ENCODE measurements at places on chromosomes 12 and 14.

GRCh38 chr12:615620-616019 lies 47.6 kb downstream of the NINJ2 start:
- DNase-seq, result no peak

GRCh38 chr14:50452979-50453705 lies 56.5 kb upstream of the CDKL1 start:
- no peak for DNase-seq

DNA sequence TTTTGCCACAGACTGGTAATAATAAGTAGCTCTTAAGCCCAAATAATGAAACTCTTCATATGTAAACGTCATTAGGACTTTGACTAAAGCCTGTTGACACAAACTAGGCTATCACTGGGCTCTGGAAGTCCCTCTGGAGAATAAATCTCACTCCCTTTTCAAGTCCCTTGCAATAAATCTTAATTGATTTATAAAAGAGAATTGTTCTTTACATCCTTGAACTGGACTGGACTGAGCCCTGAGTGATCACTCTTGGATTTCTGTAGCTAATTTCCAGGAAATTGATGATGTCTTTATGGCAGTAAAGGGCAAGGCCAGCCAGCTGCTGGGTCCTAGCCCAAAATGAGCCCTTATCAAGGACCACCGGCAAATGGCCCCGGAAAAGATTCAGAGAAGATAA lies 1162.7 kb downstream of the BCL11B start:
- DNase-seq, result no peak

DNA sequence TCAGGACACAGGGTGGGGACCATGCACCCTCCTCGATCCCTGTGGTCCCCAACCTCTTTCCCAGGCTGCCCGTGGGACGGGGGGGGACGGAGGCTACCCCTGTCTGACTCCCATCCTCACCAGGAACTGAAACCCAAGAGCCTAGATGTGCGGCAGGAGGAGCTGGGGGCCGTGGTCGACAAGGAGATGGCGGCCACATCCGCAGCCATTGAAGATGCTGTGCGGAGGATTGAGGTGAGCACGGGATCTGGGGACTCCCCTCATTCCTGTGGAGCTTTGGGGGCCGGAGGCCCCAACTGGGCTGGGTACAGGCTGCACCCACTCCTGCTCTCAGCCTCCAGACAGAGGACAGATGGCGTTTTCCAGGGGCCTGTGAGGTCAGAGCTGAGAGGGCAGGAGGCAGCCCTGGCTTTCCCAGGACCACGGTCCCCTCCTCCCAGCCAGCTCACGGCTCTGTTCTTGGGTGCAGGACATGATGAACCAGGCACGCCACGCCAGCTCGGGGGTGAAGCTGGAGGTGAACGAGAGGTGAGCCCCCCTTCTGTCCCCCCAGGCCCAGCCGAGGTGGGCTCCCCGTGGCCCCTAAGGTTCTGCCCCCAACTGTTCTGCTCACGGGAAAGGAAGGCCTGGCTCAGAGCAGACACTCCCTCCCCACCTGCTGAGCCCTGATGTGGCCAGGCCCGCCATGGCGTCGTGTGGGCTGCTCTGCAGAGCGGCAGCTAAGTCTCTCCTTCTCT lies 24.2 kb downstream of the HIP1R start:
- DNase-seq, result no peak

GRCh38 chr14:68612049-68612448 lies 180.8 kb downstream of the ZFP36L1 start:
- DNase-seq, result no peak

DNA sequence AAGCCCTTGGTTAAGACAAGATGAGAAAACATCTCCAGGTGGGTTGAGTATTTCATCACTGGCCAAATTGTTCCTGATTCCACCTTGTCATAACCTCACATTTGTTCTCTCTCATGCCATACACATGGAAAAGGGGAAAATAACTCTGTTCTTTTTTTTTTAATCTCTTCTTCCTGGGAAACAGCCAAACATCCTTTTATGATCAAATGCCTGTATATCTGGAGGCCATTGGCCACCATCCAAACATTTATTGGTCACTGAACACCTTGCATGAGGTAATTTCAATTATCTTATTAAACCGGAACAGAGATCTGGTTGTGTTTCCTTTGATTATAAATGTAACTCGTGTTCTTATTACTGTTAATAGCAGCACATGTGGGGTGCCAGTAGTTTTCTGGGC lies 469.6 kb downstream of the NPAS3 start:
- DNase-seq, result no peak

- no peak for DNase-seq
These were observed 22.6 kb downstream of the DERA start for GRCh38 chr12:15933751-15934150.

GRCh38 chr14:64823305-64823861 lies 56.3 kb downstream of the SPTB start:
- DNase-seq, result peak; percentile 56

DNA sequence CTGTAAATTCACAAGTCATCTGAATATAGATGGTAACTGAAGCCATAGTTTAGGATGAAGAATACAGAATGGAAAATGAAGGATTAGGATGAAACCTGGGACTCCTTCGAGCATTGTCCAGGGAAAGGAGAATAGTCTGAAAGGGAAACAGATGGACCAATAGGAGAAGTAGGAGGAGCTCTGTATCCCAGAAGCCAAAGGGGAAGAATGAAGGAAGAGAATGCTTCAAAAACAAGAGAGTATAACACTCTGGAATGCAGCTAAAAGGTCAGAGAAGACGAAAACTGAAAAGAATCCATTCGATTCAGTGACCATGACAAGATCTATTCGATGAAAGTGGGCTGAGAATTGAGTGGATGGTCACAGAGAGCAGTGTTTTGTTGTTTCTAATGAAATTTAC lies 1.0 kb downstream of the GMFB start:
- DNase-seq, result no peak

GRCh38 chr12:56636675-56637540 lies 6.8 kb upstream of the BAZ2A start:
- DNase-seq, result peak; percentile 99

- no peak for DNase-seq
These were observed 100.8 kb upstream of the BBS10 start for GRCh38 chr12:76449016-76449415.

DNA sequence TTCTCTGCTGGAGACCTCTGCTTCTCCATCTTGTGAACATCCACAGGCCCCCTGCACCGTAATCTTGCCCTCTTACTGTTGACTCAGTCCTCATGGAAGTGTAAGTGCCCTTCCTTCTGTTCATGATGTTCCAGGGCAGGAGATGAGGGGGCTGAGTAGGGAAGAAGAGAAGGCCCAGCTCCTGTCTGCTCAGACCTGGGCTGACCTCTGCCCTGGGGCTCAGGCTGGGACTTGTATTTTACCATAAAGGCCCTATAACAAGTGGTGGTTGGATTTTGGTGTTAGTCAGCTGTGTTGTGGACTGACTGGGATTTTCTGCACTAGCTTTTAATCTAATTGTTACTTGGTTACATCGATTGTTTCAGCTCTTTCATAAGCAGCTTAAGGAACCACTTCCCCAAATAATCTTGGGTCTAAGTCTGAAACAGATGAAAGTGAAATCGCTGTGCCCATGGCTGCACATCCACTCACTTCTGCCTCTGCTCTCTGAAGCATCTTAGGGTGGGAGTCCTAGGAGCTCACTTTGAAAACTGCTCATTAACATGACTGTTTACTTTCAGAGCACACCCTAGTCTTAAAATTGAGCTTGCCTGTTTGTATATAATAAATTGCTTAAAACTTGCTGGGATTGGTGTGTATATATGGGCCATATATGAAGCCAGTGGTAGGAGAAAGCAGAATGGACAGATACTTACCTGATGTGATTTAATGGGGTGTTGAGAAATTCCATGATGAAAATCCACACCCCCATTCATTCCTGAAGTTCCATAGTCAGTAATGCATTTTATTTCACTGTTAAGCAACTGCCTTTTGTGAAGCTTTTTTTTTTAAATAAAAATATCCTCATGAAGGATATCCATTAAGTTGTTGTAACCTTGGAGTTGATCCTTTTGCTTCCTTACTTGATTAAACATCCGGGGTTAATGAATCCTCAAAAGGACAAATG lies 17.7 kb downstream of the C12orf71 start:
- no peak for DNase-seq

- DNase-seq, result no peak
These were observed 189.3 kb downstream of the DACT1 start for GRCh38 chr14:58826845-58827686.

DNA sequence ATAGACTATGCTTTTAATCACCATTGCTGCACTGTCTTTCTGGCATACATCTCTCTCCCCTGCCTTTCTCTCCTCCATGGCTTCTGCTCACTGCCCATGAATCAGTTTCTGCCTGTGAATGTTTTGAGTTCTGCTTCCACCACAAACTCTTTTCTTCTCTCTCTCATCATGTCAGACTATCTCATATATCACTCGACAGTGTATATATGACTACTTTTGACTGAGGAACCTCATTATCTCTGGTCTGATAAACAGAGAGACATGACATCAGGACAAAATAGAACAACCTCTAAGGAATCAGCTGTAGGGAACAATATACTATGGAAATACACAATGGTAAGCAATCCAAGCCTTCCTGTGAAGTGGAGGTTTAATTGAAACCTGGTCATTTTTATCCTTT lies 177.9 kb downstream of the FOXA1 start:
- no peak for DNase-seq

DNA sequence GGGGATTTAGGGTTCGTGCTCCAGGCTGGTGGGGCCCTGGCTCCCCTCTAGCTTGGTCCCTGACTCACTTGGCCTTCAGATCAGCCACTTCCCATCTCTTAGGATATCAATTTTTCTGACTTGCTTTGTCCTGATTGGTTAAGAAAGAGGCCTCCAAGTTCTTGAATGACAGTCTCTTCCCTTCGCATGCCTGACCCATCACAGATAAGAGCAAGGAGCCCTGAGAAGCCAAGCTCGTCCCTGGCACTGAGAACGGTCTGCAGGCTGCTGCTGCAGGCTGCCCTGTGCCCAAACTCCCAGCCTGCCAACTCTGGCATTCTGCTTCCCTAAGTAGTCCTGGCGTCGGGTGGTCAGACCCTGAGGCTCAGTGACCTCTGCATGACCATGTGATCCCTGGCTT lies 794 bp upstream of the LRTM2 start:
- DNase-seq, result no peak

DNA sequence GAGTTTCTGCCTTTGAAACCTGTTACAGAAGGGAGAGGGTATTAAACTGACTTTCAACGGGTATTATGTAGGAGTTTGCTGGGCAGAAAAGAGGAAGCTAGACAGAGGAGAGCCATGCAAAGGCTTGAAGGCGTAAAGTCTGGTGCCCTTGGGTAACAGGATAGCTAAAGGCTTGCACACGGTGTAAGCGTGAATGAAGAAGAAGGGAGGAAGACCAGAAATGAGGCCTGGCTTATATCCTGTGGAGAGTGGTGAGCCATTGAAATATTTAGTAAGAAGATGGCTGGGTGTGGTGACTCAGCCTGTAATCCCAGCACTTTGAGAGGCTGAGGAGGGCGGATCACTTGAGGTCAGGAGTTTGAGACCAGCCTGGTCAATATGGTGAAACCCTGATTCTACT lies 22.6 kb downstream of the SUDS3 start:
- DNase-seq, result no peak

DNA sequence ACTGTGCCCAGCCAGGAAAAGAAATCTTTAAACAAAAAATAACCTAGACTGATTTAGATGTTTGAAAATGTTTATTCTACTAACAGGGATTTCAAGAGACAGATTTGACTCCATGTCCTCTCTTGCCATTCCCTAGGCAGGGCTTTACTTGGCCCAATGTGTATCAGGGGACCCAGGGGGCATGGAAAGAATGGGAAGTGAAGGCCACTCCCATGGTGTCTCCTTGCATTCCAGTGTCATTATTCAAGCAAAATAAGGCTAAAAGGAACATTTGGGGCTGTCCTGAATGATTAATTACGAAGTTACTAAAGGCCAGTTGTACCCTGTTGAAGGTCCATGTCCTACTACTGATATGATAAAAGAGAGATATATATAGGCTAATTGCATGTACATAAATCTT lies 151.9 kb upstream of the ATF7IP start:
- DNase-seq, result no peak

DNA sequence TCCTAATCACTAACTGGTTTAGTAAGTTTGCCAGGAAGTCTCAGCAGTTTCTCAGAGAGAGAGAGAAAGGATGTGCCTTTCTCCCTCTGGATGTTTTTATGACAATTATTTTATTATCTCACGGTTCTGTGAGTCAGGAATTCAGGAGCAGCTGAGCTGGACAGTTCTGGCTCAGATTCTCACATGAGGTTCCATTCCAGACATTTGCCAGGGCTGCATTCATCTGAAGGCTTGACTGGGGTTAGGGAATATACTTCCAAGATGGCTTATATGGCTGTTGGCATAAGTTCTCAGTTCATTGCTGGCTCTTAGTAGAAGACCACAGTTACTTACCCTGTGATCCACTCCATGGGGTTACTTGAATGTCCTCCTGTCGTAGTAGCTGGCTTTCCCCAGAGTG lies 101.2 kb upstream of the ATF7IP start:
- DNase-seq, result no peak

DNA sequence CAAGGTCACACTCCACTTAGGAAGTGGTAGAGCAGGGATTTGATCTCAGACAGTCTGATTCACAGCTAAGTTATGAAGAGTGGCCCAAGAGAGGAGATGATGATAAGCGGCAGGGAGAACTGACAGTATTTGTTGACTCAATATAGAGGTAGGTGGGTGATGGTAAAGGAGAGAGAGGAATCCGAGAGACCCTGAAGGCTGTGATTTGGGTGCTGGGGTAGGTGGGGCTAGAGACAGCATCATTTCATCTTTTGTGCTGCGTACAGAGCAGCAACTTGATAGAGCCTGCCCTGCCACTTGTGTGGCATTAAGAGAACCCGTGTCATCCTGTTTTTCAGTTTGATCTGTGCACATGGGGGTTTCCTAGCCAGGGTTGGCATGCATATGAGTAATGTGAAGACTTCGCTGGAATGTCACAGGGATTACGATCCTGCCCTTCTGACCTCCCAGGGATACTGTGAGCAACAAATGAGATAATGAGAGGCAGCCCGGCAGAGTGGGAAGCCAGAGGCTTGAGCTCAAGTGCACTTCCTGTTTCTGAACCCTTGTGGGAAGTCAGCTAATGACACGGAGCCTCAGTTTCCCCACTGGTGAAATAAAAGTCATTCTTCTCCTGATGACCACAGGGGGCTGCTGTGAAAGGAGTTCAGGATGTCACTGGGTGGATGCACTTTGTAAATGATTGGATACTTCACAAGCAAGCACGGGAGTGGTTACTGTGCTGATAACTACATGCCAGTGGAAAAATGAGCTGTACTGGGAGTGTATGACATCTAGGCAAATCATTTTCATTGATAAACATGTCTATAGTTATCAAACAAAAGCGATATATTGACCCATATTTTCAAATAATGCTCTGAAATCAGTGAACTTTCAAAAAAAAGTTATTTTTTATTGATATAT lies 59.5 kb upstream of the IGF1 start:
- no peak for DNase-seq

- no peak for DNase-seq
These were observed 35.4 kb downstream of the BCL11B start for GRCh38 chr14:99236386-99237138.

DNA sequence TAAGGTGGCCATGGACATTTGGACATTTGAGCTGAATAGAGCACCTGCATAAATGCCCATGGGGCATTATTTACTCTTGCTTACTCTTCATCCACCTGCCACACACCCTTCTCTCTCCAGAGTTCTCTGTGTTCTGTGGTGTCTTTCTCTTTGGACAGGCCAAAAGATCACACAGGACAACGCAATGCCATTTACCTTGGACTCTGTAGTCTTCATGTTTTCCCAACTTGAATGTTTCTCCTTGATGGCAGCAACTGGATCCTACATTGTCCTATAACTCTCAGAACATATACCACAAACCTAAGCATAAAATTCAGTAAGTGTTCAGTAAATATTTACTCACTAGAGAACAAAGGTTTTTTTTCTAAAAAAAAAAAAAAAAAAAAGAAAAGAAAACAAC lies 41.7 kb upstream of the PTHLH start:
- DNase-seq, result no peak

Measured in renal cortex interstitium (tissue), 15 donors.